AML-193 (cell line): ENCODE measurements at places on chromosomes 1 and 21.

GRCh38 chr1:38870996-38871395 lies 2.2 kb downstream of the MYCBP start:
- no peak for DNase-seq

GRCh38 chr1:156419854-156420204 lies 50.8 kb downstream of the RHBG start:
- DNase-seq, result no peak

- no peak for DNase-seq
Measured at GRCh38 chr21:24032709-24033232, 1574.5 kb downstream of the MRPL39 start.

- DNase-seq, result no peak
Measured at GRCh38 chr1:119805746-119806145, 5.5 kb downstream of the REG4 start.

DNA sequence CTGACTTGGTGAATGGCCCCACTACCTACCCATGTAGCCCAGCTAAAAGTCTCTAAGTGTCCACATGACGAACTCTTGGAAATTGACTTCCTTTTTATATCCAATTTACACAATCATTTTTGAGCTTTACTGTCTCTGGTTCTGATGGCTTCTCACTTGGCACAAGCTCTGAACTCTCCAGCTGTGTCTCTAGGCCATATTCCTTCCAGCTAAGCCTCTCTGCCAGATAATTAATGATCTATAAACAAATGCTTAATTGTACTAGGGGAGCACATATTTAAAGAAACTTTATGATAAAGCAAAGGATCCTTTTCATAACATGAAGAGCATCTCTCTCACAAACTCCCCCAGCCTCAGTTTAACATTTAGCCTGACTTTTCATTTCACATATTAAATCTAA lies 16.3 kb upstream of the BEND5 start:
- peak; percentile 13 for DNase-seq

- DNase-seq, result no peak
Measured at GRCh38 chr1:177600321-177600720, 369.5 kb downstream of the SEC16B start.

GRCh38 chr1:1753607-1754005 lies 24.7 kb downstream of the NADK start:
- DNase-seq, result no peak

- peak; percentile 31 for DNase-seq
Measured at GRCh38 chr1:59384443-59384842, 87.5 kb downstream of the FGGY start.

- no peak for DNase-seq
Measured at GRCh38 chr1:151255381-151255780, 847 bp downstream of the PSMD4 start.

- no peak for DNase-seq
Measured at GRCh38 chr1:151837884-151838221, 1.8 kb downstream of the C2CD4D start.

DNA sequence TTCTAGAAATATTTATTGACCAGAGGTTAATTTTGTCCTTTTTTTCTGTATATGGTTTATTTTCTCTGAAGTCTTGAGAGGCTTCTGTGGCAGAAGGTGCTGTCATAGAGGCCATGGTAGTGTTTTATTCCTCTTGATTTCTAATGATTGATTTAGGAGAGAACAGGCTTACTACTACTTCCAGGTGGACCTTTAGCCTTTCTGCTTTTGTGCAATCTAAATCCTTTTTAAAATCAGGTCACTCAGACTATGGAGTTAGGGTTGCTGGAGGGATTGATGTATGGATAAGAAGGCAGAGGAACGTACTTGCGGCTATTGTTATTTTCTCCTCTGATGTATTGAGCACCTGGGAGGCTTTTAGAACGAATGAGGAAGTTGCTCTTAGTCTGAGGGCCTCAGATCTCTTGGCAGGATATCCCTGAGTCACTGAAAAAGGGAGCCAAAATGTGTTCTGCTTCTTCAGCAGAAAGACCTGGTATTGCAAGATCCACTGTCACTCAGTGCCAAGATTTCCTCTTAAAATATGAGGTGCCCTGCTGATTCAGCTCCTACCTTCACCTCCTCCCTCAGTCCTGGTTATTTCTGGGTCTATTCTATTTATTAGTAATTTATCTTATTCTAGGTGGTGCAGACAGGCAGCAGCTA lies 277.4 kb downstream of the ZNF648 start:
- DNase-seq, result peak; percentile 6

- peak; percentile 16 for DNase-seq
Measured at GRCh38 chr1:62144238-62144831, 50.3 kb upstream of the L1TD1 start.

DNA sequence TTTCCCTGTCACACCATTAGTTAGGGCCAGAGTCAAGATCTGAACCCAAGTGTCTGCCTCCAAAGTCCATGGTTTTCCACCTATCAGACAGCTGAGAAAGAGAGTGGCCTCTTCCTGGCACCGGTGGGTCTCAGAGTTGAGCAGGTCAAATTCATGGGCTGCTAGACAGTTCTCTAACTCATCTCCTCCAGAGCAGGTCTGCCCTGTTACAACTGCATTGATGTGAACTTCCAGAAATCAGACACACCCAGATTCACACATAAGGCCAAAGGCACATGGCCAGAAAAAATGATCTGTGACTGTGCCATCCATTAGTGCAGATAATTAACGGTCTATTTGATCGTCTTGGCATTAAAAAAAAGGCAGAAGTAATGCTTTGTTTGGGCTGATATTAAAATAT lies 17.5 kb downstream of the SMIM12 start:
- DNase-seq, result no peak

- DNase-seq, result no peak
Measured at GRCh38 chr1:165897326-165898303, 70.2 kb downstream of the UCK2 start.
